Activated CD4-positive, alpha-beta T cell treated with anti-CD3 and anti-CD28 coated beads, Interleukin-2, amount 10 ng/mL, durations not matched to agents 7 days and 5 days (primary cell): ENCODE measurements at places on chromosomes 2 and 18. TPM values are rescaled to one million over a fixed set of nuclear protein-coding genes. Genes with fewer than 3 reads are reported as not detected.

PARD6G gene
- 0.22 TPM for total RNA-seq

DSG2 gene
- total RNA-seq = 1.3 TPM

NCL gene
- 599 TPM for total RNA-seq

- H3K36me3 ChIP-seq = peaks cover 63% of the 10 kb centered on the region
- peaks cover 66% of the 10 kb centered on the region for H3K4me1 ChIP-seq
- H3K27ac ChIP-seq = peak overlapping the region; percentile 16
- DNase-seq = no peak
- H3K4me3 ChIP-seq = no peak overlapping the region
Observed at GRCh38 chr18:46222710-46223360, 118.7 kb downstream of the HAUS1 start.

DNA sequence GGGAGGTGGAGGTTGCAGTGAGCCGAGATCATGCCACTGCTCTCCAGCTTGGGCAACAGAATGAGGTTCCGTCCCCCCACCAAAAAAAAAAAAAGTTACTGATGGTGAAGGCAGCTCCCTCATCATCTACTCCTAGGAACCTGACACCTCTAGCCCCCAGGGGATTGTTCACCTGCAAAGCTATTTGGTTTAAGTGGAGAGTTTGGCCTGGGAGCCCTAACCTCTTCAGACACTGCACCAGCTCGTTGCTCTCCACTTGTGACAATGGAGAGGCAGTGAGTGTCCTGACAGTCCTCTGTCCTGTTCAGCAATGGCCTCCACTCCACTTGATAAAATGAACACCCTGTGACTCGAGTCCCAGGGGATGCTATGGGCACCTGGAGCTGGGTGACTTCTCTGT, 43.5 kb downstream of the ATP6V1C2 start:
- H3K27ac ChIP-seq = no peak overlapping the region
- no peaks in the 10 kb centered on the region for H3K27me3 ChIP-seq
- no peaks in the 10 kb centered on the region for H3K4me1 ChIP-seq
- DNase-seq = no peak
- no peak overlapping the region for H3K4me3 ChIP-seq

DNA sequence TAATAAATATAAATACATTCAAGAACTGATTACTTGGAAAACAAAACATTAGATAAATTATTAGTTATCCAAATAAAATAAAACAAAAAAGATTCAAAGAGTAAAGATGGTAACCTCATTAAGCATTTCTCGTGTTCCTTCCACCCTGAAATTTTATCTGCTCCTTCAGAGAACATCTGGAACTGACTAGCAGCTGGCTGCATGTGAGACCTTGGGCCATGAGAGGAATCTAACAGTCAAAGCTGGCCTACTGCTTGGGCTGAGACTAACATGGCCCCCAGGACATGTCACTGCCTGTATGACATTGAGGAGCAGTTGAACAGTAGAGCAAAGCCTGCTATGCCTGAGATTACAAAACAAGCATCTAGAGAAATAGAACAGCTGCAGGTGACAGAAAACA, 208.5 kb upstream of the ZSWIM2 start:
- H3K36me3 ChIP-seq = no peaks in the 10 kb centered on the region
- H3K27me3 ChIP-seq = no peaks in the 10 kb centered on the region
- H3K4me3 ChIP-seq = no peak overlapping the region
- no peak overlapping the region for H3K27ac ChIP-seq
- H3K4me1 ChIP-seq = no peaks in the 10 kb centered on the region
- no peak for DNase-seq

DNA sequence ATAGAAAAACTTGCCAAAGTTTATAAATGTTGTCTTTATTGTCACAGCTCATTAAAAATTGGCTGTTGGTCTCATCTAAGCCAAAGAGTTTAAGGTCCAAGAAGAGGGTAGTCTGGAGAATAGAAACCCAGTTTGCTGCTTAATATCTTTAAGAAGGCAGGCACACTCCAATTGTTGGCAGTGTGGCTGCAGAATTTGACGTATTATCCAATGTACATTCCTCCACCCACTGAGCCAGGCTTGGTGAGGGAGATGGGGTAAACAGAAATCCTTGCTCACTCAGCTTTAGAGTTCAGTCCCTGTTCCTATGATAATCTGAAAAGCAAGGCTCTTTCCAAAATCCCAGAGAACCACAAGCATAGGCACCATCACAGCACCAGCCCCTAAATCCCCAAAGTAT, 10.7 kb upstream of the ADD2 start:
- H3K27me3 ChIP-seq = peaks cover 48% of the 10 kb centered on the region
- H3K4me1 ChIP-seq = no peaks in the 10 kb centered on the region
- DNase-seq = no peak
- no peaks in the 10 kb centered on the region for H3K36me3 ChIP-seq
- H3K4me3 ChIP-seq = no peak overlapping the region

GRCh38 chr2:175103191-175103590, 64.8 kb downstream of the ATF2 start:
- no peaks in the 10 kb centered on the region for H3K4me1 ChIP-seq
- no peak overlapping the region for H3K4me3 ChIP-seq
- no peaks in the 10 kb centered on the region for H3K27me3 ChIP-seq
- no peak overlapping the region for H3K27ac ChIP-seq
- DNase-seq = no peak

DNA sequence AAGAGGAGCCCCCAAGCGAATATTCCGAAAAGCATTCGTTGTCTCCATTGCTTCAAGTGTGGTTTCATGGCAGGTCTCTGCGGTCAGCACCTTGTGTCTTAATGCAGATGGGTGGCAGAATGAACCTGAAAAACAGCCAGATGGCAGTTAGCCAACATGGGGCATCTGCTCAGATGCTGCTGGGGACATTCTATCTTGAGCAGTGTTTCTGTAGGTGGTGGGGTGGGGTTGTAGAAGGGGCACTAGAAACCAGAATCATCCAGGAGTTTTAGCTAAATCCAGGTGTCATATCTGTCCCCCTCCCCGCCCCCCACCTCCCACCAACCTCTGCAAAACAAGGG, 42.1 kb downstream of the ST6GAL2 start:
- no peak for DNase-seq
- H3K27ac ChIP-seq = no peak overlapping the region
- H3K36me3 ChIP-seq = no peaks in the 10 kb centered on the region
- H3K4me3 ChIP-seq = no peak overlapping the region
- no peaks in the 10 kb centered on the region for H3K4me1 ChIP-seq

- no peak overlapping the region for H3K27ac ChIP-seq
- H3K27me3 ChIP-seq = peaks cover 45% of the 10 kb centered on the region
- no peak overlapping the region for H3K4me3 ChIP-seq
- DNase-seq = no peak
- H3K36me3 ChIP-seq = no peaks in the 10 kb centered on the region
Observed at GRCh38 chr2:238851026-238851425, 3.1 kb downstream of the TWIST2 start.

DNA sequence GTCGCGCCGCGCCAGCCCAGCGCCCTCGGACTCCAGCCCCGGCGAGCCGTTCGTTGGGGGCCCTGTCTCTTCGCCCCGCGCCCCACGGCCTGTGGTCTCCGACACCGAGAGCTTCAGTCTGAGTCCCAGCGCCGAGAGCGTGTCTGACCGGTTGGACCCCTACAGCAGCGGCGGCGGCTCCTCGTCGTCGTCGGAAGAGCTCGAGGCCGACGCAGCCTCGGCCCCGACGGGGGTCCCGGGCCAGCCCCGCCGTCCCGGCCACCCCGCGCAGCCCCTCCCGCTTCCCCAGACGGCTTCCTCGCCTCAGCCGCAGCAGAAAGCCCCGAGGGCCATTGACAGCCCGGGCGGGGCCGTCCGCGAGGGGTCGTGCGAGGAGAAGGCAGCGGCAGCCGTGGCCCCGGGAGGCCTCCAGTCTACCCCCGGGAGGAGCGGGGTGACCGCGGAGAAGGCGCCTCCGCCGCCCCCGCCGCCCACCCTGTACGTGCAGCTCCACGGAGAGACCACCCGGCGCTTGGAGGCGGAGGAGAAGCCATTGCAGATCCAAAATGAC, 1.4 kb downstream of the PHLPP1 start:
- H3K4me3 ChIP-seq = peak overlapping the region; percentile 64
- H3K36me3 ChIP-seq = no peaks in the 10 kb centered on the region
- peaks cover 27% of the 10 kb centered on the region for H3K4me1 ChIP-seq
- peak; percentile 20 for DNase-seq
- H3K27me3 ChIP-seq = peaks cover 25% of the 10 kb centered on the region

- no peak overlapping the region for H3K4me3 ChIP-seq
- H3K4me1 ChIP-seq = peaks cover 1% of the 10 kb centered on the region
- H3K27ac ChIP-seq = no peak overlapping the region
- peak; percentile 47 for DNase-seq
Observed at GRCh38 chr2:225122583-225123486, 80.6 kb upstream of the DOCK10 start.
